ENCODE measurements at places on chromosomes 5 and 9. TPM values are rescaled to one million over a fixed set of nuclear protein-coding genes. Genes with fewer than 3 reads are reported as not detected.

GRCh38 chr5:9373571-9373970 is 172.3 kb downstream of the SEMA5A start:
- no peaks in the 10 kb centered on the region for H3K36me3 ChIP-seq
- H3K27ac ChIP-seq: peak overlapping the region; percentile 15
- DNase-seq: no peak
- H3K4me3 ChIP-seq: no peak overlapping the region
- H3K4me1 ChIP-seq: peaks cover 14% of the 10 kb centered on the region

DNA sequence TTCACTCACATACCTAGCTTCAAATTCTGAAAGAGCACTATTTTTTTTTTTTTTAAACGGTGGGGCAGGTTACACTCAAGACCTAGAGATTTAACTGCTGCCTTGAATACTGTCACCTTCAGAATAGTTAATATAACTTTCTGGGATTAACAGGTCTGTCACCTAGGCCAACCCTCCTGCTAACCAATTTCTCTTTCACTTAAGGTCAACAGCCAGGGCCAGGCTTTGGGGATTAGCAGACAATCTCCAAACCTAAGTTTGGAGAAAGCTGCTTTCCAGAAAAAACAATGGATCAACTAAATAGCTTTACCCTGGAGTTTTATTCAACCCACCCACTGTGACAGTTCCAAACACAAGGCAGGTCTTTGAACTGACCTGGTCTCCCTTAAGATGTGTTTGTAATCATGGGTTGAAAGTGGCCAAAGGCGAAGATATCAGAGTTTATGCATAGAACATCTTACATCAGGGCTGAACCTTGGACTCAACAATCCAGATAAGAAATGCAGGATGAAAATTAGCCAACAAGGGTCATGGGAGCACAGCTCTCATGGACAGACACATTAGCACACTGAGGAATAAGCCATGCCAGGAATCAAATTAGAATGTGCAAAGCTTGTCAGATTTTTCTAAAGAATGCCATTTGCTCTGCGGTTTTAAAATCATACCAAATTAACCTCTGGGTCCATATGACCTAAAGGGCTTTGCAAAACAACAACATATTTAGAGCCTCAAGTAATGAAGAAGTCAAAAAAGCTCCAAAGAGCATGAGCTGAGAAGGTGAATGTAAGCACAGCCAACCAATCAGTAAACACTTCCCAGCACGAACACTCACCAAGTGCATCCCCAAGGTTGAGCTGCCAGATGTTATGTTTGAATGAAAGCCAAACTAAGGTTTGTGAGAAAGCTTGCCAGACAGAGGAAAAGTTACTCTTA is 538.5 kb upstream of the DMAC1 start:
- H3K27me3 ChIP-seq: no peaks in the 10 kb centered on the region
- DNase-seq: no peak
- H3K4me1 ChIP-seq: peaks cover 18% of the 10 kb centered on the region
- no peaks in the 10 kb centered on the region for H3K36me3 ChIP-seq
- H3K4me3 ChIP-seq: no peak overlapping the region

DNA sequence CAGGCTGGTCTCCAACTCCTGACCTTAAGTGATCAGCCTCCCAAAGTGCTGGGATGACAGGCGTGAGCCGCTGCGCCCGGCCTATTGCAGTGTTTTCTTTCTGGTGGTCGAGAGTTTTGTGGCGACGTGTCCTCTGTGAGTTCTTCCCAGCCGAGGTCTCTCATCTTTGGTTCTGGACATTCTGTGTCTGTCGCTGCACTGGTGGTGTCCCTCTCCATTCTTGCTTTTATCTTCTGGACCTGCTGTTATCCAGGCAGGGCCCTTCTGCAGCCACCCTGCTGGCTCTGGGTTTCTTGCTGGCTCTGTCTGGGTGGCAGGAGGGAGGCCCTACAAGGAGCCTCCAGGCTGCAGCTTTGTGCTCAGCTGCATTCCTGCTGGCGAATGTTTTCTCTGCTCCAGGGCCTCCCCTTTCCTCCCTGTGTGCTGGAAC is 49.1 kb upstream of the EXOC3 start:
- no peak overlapping the region for H3K27ac ChIP-seq
- no peaks in the 10 kb centered on the region for H3K36me3 ChIP-seq

- no peak for DNase-seq
- no peak overlapping the region for H3K27ac ChIP-seq
- H3K36me3 ChIP-seq: peaks cover 5% of the 10 kb centered on the region
Measured at GRCh38 chr5:116402235-116402634, 172.4 kb downstream of the SEMA6A start.

- no peaks in the 10 kb centered on the region for H3K27me3 ChIP-seq
- no peak overlapping the region for H3K4me3 ChIP-seq
Measured at GRCh38 chr9:95627802-95628201, 111.0 kb upstream of the PTCH1 start.

GRCh38 chr5:36696059-36696673 is 89.8 kb downstream of the SLC1A3 start:
- no peak overlapping the region for H3K4me3 ChIP-seq

- DNase-seq: no peak
- H3K27me3 ChIP-seq: no peaks in the 10 kb centered on the region
- H3K27ac ChIP-seq: no peak overlapping the region
- H3K4me1 ChIP-seq: peaks cover 33% of the 10 kb centered on the region
Measured at GRCh38 chr5:9456435-9457042, 89.3 kb downstream of the SEMA5A start.

- no peak for DNase-seq
- H3K4me1 ChIP-seq: peaks cover 94% of the 10 kb centered on the region
- no peak overlapping the region for H3K4me3 ChIP-seq
Measured at GRCh38 chr9:127525401-127526188, 74.3 kb downstream of the LRSAM1 start.

- peaks cover 69% of the 10 kb centered on the region for H3K27me3 ChIP-seq
- no peaks in the 10 kb centered on the region for H3K36me3 ChIP-seq
- no peak for DNase-seq
- peaks cover 30% of the 10 kb centered on the region for H3K4me1 ChIP-seq
Measured at GRCh38 chr5:476814-477175, 33.8 kb downstream of the EXOC3 start.

DNA sequence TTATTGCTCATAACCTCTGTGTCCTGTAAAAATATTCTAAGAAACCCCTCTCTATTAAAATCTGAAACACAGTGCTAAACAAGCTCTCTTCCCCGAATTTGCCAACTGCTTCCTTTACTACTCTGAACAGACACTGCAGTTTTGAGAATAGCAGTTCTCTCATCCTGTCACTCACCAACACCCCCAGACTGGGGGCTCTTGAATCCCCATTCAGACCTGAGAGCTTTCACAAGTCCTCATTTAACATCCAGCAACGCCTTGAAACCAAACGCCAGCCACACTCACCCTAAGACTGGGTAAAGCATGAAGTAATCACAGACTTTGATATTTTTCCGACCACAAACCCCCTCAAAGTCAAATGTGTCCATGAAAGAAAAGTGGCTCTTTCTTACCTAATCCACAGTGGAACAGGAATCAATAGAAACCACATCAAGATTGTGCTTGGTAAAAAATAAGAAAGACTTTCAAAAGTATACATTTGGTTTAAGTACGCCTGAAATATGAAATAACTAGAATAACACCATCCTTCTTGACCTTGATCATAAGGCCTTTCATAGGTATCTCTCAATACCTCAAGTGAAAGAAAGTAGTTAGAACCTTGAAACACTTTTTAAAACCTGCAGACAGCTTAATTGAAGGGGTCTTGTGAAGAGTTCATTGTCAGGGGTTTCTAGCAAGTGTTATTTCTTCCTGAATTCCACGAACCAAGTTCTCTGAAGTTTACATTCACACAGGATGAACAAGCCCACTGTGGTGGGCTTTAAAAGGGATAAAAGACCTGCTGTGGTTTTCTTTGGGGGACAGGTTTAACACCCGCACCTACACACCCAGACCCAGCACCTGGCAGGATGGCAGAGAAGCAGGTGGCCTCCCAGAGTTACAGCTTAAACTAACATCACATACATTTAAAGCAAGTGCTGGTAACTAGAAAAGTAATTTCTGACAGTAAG is 412.6 kb downstream of the MLLT3 start:
- no peak overlapping the region for H3K4me3 ChIP-seq
- H3K27me3 ChIP-seq: no peaks in the 10 kb centered on the region
- H3K27ac ChIP-seq: no peak overlapping the region
- no peak for DNase-seq

- H3K36me3 ChIP-seq: no peaks in the 10 kb centered on the region
- H3K4me1 ChIP-seq: no peaks in the 10 kb centered on the region
- DNase-seq: no peak
- peak overlapping the region; percentile 41 for H3K27ac ChIP-seq
- no peak overlapping the region for H3K4me3 ChIP-seq
- peaks cover 77% of the 10 kb centered on the region for H3K27me3 ChIP-seq
Measured at GRCh38 chr5:109907731-109908130, 218.0 kb downstream of the MAN2A1 start.

DNA sequence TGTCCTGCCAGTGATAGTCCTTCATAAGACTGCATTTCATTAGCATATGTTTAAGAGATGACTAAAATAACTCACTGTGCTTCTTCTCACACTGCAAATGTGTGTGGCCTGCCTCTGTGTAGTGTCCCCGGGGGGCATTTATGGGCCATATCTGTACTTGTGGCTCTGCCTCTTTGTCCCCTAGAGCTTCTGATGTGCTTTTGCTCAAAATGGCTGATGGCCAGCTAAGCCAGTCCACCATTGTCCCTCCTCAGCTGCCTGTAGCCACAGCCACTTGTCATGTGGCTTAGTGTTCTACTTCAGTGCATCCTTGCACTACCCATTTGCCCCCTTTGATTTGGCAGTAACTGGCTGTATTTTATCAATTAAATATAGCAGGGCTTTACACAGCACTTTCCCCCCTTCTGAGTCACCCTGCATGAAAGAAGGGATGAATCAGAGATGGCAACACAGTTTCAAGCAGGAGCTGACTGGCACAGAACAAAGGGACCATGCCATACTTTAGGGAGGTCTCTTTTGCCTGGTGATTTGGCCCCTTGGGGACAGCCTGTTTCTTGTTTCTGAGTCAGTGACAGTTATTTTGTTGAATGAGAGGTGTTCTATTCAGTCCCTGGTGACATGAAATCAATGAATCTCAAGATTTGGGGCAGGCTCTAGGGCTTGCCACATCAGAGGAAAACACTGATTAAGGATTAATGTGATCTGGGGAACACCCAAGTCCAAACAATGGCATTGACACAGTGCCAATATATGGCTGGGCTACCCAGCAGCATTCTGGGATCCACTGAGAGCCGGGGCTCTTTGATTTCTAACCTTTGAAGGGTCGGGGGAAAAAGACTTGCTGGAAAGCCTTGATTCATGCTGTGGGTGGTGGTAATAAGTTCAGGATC is 245.5 kb downstream of the SMARCA2 start:
- H3K36me3 ChIP-seq: no peaks in the 10 kb centered on the region
- no peak overlapping the region for H3K27ac ChIP-seq
- H3K4me1 ChIP-seq: no peaks in the 10 kb centered on the region
- no peak overlapping the region for H3K4me3 ChIP-seq

DNA sequence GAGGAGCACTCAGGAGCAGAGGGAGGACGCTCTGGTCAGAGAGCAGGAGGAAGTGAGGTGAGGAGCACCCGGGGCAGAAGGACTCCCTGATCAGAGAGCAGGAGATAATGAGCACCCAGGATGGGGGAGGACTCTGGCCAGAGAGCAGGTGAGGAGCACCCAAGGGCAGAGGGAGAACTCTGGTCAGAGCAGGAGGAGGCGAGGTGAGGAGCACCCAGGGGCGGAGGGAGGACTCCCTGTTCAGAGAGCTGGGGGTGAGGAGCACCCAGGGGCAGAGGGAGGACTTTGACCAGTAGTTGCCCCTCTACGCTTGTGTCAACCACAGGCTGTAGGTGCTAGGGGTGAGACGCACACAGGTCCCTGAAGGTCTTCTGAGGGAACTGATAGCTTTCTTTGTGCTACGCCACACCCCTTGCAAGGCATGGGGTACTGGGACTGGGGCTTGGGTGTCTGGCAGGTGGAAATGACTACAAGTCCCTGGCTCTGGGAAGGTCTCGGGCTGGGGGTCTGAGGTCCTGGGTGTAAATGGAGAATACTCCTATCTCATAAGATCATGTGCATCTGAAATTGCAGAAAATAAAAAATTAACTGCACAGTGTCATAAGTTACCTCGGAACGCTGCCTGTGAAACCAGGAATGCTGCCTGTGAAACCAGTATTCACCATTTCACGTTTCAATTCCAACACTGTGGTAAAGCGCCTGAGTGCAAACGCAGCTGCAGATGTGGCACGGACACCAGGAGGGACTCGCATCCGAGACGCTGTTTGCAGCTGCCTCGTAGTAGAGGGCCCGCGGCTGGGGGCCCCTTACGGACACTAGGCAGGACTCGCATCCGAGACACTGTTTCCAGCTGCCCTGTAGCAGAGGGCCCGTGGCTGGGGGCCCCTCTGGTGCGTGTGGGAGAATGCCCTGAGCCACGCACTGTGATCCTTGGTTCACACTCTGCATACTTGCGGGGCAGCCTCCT is 27.0 kb upstream of the SLC6A3 start:
- H3K36me3 ChIP-seq: peaks cover 49% of the 10 kb centered on the region
- H3K4me3 ChIP-seq: no peak overlapping the region
- no peaks in the 10 kb centered on the region for H3K4me1 ChIP-seq
- no peak for DNase-seq
- no peaks in the 10 kb centered on the region for H3K27me3 ChIP-seq

DNA sequence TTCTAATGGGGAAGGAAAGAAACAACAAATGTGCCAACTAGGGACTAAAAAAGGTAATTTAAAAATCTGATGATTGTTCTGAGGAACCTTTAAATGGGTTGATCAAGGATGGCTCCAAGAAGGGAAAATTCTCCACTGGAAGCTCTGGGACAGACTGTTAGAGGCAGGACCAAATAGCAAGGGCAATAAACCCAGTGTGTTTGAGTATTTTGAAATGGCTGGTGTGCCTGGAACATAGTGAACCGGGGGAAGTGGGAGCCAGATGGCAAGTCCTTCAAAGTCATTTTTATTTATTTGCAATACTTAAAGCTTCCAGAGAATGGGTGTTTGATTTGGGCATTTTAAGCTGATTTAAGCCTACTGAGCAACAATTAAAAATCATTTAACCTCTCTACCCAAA is 587.7 kb upstream of the MEF2C start:
- no peaks in the 10 kb centered on the region for H3K36me3 ChIP-seq
- no peaks in the 10 kb centered on the region for H3K4me1 ChIP-seq
- H3K27ac ChIP-seq: no peak overlapping the region
- no peak overlapping the region for H3K4me3 ChIP-seq
- no peaks in the 10 kb centered on the region for H3K27me3 ChIP-seq
- DNase-seq: no peak

DNA sequence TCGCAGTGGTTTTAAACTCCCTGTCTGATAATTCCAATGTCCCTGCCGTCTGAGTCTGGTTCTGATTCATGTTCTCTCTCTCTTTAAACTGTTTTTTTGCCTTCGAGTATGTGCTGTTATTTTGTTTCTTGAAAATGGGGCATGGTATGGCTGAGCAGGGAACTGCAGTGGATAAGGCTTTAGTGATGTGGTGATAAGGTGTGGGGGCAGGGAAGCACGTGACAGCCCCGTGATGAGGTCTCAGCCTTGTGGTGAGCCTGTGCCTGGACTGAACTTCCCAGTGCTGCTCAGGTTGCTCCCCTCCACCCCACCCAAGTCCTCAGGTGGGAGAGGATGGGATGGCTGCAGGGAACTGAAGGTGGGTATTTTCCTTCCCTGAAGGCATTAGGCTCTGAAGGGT is 5.5 kb upstream of the ZNF354B start:
- H3K27me3 ChIP-seq: no peaks in the 10 kb centered on the region
- no peak overlapping the region for H3K4me3 ChIP-seq

LIX1 gene
- not detected for total RNA-seq

MYOT gene
- 29.6 TPM for total RNA-seq

PFN3 gene
- not detected for total RNA-seq

TMEM252 gene
- not detected for total RNA-seq

COQ4 gene
- total RNA-seq: 32.0 TPM

NTNG2 gene
- 1.9 TPM for total RNA-seq

QRFP gene
- not detected for total RNA-seq

CCDC180 gene
- total RNA-seq: 2.4 TPM

FGFR4 gene
- 0.93 TPM for total RNA-seq

CCDC187 gene
- total RNA-seq: not detected

C9orf40 gene
- 2.0 TPM for total RNA-seq
